ENCODE measurements at places on chromosomes 6 and 20.

- DNase-seq = no peak
These were observed 97.8 kb downstream of the OTOR start for GRCh38 chr20:16846006-16846405.

DNA sequence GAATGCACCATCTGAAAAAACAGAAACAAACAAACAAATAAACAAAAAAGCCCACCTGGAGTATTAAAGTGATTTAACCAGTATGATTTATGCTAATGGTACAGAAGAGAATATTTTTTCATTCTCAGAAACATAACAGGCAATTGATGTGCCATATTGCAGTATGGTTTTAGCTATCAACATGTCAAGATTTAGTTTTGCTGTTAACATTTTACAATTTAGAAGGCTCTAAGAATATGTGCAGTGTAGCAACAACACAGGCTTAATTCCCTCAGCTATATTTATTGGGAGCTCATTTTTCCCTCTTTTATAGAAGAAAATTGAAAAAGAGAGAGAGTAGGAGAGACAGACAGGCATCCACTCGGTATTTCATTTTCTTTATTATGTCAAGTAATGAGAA, 1022.7 kb upstream of the CITED2 start:
- DNase-seq = no peak

DNA sequence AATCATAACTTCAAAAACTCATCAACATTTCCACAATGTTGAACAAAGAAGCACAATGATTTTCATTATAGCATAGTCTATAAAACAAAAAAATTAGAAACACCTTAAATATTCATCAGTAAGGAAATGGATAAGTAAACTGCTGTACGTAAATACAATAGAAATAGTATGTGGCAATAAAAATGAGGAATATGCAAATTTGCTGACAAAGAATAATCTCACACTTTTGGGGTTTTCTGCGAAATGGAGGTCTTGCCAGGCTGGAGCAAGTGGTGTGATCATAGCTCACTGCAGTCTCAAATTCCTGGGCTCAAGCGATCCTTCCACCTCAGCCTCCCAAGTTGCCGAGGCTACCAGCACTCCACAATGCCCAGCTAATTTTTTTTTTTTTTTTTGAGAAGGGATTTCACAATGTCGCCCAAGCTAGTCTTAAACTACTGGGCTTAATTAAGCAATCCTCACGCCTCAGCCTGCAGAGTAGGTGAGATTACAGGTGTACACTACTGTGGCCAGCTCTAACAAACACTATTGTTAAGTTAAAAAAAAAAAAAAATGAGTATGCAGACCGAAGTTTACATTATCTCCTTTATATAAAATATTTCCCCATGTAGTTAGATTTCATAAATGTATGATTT, 58.8 kb upstream of the SMIM28 start:
- no peak for DNase-seq

GRCh38 chr6:38509713-38510112, 130.0 kb downstream of the BTBD9 start:
- no peak for DNase-seq

GRCh38 chr6:109456710-109457561, 1.4 kb upstream of the MICAL1 start:
- no peak for DNase-seq

DNA sequence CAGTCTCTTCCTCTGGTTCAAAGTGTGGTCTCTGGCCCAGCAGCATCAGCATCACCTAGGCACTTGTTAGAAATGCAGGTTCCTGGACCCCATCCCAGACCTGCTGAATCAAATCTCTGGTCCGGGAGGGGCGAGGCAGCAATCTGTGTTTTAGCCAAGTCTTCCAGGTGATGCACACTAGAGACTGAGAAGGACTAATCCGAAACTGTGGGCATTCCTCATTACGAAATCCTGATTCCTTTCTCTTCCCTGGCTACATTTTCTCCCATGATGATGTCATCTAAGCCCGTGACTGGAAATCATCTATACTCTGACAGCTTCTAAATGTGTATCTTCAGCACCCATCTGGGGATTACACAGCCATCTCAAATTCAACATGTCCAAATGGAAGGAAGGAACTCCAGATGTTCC, 39.7 kb upstream of the PRND start:
- no peak for DNase-seq

DNA sequence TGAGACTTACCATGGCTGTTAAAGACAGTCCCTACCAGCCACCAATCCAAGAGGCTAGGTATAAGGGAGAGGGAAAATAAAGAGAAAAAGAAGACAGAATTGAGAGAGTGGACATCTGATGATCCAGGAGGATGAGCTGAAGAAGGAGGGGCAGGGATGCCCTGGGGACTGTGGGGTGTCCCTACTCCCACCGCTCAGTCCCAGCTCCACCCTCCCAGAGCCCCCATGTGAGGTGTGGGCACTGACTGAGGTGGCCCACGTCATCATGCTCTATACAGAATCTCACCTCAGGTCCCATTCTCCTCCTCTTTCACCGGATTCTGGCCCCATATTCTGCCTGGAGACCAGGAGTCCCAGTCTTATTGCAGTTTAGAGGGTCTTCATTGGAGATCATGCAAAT, 135.7 kb downstream of the KLHL32 start:
- DNase-seq = no peak

DNA sequence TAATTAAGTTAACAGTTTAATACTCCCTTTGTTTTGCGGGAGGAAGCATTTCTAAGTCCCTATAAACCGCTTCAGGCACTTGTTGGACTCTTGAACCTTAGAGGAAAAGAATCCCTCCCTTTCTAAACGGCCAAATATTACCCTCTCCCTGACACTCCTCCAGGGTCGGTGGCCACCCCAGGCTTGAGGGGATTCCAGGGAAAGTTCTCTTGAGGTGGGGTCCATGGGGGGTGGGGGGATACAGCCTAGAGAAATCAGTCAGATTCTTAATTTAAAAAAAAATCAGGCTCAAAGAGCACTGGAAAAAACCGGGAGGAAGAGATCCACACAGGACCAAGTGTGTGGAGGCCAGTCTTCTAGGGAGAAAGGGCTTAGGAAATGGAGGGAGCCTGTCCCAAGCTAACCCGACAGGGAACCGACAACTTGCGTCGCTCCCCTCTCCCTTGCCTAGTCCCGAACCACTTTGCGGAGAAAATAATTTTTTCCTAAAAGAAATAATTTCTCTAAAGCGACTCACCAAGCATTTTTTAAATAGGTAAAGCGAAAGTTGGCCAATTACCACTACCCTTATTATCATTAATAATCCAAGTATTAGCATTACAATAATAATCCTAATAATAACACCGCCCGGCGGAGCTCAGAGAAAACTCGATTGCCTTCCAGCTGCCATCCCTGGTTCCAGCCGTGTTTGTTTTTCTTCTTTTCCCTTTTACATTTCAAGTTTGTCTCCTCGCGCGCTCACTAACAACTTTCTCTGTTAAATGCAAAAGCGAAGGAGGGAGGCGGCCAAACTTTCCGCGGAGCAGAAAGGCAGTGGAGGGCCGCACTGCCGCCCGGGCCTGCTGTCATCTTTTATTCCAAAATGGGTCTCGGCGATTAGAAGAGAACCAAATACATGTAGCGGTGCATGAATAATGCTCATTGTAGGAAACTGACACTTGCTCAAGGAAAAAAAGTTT, 4.8 kb downstream of the NR2E1 start:
- no peak for DNase-seq

- no peak for DNase-seq
These were observed 24.7 kb downstream of the POFUT1 start for GRCh38 chr20:32232326-32232886.

DNA sequence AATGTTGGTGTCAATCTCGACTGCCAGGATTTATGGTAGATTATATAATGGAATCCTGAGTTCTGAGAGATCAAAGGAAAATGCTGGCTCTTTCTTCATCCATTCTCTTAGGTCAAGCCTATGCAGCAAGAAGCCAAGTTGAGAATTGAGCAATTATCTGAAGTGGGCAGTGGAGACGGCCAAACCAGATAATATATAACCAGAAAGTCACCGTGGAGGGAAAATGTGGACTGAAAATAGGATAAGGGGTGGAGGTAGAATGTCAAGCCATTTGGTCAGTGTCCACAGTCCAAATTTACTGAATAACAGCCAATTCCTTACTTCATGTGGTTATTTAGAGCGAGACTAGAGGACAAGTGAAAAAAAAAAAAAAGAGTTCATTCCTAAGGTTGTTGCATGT, 107.8 kb upstream of the ESR1 start:
- DNase-seq = no peak

GRCh38 chr20:37364927-37365272, 19.0 kb downstream of the SRC start:
- DNase-seq = no peak

DNA sequence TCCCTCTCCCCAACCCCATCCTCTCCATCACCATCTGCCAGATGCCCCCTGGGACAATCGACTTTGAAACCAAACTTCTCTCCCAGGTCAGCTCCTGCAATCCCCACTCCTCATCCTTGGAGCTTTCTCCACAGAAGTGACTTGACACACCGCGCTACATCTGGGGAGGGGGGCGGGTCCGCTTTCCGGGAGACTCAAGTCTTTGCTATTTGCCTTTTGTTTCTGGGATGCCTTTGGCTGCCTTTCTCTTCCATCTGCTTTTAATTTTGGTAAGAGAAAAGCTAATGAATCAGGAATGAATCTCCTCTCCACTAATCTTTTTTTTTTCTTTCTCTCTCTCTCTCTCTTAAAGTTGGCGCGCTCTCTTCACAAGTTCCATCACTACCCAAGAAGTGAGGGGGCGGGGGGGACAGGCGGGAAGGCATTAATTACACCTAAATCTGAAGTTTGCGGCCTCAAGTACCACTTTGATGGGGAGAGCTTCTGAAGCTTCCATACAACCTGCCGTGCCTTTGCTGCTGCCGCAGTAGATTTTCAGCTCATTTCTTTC, 664 bp upstream of the TPBG start:
- DNase-seq = no peak

DNA sequence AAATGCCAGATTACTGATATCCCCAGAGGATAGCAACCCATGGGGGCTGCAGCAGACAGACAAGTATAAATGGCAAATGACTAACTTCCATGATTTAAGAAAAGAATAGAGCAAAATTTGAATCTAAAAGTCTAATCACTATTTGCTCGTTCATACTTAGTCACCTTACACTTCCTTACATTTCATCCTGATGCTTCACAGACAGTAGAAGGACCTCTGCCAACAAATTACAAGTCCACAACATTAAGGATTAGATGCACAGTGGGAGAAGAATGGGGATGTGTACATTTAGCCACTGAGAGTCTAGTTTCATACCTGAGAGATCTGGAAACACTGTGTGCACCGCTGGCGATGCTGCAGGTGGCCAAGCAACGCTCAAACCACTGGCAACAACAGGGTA, 72.4 kb downstream of the FYN start:
- no peak for DNase-seq

- DNase-seq = no peak
These were observed 8.1 kb downstream of the PRL start for GRCh38 chr6:22288721-22289120.

DNA sequence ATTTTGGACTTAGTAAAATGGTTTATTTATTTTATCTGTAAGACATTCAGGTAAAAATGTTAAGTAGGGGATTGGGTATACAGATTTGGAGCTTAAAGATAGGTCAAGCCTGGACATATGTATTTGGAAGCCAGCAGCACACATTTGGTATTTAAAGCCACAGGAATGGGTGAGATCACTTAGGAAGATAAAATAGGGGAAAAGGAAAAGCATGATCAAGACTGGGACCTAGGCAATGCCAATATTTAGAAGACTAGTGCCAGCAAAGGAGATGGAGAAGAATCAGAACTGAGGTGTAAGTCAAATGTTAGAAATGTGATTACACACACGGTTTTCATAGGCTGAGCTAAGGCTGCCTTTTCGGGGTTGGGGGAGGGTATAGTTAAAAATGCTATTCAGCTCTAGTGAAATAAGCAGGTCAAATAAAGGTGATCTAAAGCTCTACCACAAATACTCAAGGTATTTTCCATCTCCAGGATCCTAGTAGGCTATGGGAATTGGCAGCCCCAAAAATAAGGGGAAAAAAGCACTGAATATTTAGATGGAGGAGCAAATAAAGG, 20.6 kb downstream of the SLC2A12 start:
- no peak for DNase-seq

GRCh38 chr20:48760403-48760983, 67.3 kb downstream of the PREX1 start:
- peak; percentile 48 for DNase-seq

DNA sequence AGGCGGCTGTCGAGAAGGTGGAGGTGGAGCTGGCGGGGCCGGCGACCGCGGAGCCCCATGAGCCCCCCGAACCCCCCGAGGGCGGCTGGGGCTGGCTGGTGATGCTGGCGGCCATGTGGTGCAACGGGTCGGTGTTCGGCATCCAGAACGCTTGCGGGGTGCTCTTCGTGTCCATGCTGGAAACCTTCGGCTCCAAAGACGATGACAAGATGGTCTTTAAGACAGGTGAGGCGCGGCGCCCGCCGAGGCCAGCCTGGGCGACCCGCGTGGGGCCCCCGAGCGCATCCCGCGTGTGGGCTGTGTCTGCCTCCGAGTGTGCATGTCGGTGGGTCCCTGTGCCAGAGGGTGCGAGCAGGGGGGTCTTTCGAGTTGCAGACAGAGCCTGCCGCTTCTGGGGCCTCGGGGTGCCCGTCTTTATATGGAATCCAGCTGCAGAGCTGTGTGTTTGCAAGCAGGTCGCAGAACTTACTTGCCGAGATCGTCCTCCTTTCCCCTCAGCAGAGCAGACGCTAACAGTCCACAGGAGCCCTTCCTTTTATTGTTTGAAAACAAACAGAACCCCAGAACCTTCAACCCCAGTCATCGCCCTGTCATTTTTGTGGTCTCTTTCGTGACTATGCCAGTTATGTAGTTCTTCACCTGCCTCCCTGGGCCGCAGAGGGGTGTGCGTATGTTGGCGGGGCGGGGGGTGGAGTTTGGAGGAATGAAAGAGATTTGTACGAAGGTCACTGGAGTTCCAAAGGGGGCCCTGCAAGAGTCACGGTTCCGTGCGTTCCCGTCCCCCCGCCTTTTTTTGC, 766 bp downstream of the SLC16A10 start:
- peak; percentile 45 for DNase-seq

DNA sequence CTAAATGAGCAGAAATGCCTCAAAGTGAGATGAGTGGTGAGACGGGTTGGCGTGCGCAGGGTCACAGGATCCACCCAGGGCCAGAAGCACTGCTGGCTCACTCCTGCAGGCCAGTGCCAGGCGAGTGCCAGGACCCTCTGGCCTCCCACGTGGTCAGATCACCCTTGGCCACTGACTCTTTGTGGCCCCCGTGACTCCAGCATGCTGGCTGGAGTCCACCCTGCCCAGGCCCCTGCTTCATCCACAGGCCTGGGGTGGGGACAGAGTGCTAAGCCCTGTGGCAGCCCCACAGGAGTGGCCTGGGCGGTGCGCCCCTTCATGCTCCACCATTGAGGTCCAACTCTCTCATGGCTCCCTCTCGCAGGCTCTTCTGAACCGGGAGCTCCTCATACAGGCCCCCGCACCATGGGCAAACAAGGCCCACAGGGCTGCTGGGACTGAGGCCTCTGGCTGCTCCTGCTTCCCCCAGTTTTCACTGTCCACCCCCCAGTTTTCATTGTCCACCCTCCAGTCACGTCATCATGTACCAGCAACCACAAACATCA, 61.6 kb downstream of the ABHD12 start:
- DNase-seq = no peak

GRCh38 chr20:42572320-42573016, 617.2 kb downstream of the PTPRT start:
- no peak for DNase-seq

Measured in T-helper 17 cell (primary cell).